Liver (tissue), 10 donors: ENCODE measurements at places on chromosomes 7 and 10.
A peak's percentile ranks its signal among the peaks of the same experiment; 100 is the strongest.

GRCh38 chr10:127921753-127922145, 14.8 kb downstream of the PTPRE start:
- DNase-seq: no peak
- no peaks in the 10 kb centered on the region for H3K4me1 ChIP-seq
- H3K4me3 ChIP-seq: no peak overlapping the region
- no peaks in the 10 kb centered on the region for H3K36me3 ChIP-seq
- H3K27me3 ChIP-seq: no peaks in the 10 kb centered on the region

GRCh38 chr10:47402641-47403301, 18.7 kb upstream of the ZNF488 start:
- DNase-seq: peak; percentile 27
- no peaks in the 10 kb centered on the region for H3K36me3 ChIP-seq
- no peaks in the 10 kb centered on the region for H3K4me1 ChIP-seq
- no peaks in the 10 kb centered on the region for H3K27me3 ChIP-seq

GRCh38 chr7:149196705-149197171, 1.4 kb downstream of the ZNF282 start:
- no peaks in the 10 kb centered on the region for H3K27me3 ChIP-seq
- peak overlapping the region; percentile 68 for H3K4me3 ChIP-seq
- peaks cover 7% of the 10 kb centered on the region for H3K4me1 ChIP-seq
- H3K27ac ChIP-seq: peak overlapping the region; percentile 6
- no peak for DNase-seq

GRCh38 chr7:140778975-140779374, 82.5 kb downstream of the NDUFB2 start:
- H3K27ac ChIP-seq: no peak overlapping the region
- H3K27me3 ChIP-seq: no peaks in the 10 kb centered on the region
- no peak for DNase-seq
- H3K36me3 ChIP-seq: peaks cover 22% of the 10 kb centered on the region

DNA sequence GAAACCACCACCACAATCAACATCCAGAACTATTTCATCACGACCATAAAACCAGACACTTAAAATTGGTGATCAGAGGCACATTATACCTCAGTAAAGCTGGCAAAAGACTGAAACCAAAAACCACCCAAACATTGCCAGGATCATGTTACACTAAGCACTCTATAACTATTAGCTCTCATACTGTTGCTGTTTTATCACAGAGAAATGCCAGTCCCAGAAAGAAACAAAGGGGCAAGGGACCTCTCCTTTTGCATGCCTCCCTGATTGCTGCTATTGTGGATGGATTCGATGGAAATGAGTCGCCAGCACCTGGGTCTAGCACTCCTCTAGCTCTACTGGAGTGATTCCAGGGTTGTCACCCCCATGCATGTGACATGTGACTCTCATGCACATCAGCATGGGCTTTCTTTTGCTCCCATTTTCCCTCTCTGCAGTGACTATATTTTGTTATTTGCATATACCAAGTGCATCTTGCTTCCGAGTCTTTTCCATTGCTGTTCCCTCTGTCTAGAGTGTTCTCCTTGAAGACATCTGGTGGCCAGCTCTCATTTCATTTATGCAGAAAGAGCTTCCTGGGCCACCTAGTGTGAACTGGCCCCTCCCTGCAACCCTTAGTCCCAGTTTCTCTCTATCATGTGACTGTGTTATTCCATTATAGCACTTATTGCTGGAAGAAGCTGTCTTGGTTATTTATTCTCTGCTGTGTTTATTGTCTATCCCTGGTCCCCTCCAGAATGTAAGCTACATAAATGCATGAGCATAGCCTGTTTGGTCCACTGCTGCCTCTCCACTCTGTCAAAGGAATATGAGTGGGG, 300.6 kb downstream of the PLXNA4 start:
- DNase-seq: no peak
- H3K36me3 ChIP-seq: no peaks in the 10 kb centered on the region
- H3K4me3 ChIP-seq: no peak overlapping the region
- no peaks in the 10 kb centered on the region for H3K4me1 ChIP-seq

DNA sequence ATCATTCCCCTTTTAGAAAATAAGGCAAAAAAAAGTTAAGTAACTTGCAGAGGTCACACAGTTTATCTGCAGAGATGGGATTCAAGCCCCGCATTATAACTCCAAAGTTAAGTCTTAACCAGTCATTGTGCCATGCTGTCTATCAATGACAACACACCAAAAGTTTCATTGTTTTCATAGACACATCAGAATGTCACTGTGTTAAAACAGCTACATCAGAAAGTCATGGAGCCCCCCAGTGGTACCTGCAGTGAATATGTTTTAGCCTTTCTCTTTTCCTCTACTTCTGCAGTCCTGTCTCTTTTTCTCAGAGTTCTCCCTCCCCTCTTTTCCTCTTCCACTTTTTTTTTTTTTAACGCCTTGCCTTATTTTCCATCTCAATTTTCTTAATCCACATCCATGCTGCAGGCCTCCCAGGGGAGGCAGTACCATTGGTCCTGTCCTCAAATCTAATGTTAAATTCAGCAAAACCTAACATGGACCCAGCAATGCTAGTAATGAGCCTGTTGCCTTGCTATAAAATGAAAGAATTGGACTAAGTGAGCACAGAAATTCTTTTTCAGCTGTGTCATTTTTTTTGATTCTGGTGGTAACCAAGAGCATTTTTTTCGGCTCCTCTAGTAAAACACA, 3.8 kb upstream of the NRCAM start:
- H3K36me3 ChIP-seq: no peaks in the 10 kb centered on the region
- H3K27me3 ChIP-seq: peaks cover 6% of the 10 kb centered on the region
- no peak for DNase-seq
- H3K27ac ChIP-seq: no peak overlapping the region
- H3K4me3 ChIP-seq: no peak overlapping the region
- peaks cover 2% of the 10 kb centered on the region for H3K4me1 ChIP-seq

DNA sequence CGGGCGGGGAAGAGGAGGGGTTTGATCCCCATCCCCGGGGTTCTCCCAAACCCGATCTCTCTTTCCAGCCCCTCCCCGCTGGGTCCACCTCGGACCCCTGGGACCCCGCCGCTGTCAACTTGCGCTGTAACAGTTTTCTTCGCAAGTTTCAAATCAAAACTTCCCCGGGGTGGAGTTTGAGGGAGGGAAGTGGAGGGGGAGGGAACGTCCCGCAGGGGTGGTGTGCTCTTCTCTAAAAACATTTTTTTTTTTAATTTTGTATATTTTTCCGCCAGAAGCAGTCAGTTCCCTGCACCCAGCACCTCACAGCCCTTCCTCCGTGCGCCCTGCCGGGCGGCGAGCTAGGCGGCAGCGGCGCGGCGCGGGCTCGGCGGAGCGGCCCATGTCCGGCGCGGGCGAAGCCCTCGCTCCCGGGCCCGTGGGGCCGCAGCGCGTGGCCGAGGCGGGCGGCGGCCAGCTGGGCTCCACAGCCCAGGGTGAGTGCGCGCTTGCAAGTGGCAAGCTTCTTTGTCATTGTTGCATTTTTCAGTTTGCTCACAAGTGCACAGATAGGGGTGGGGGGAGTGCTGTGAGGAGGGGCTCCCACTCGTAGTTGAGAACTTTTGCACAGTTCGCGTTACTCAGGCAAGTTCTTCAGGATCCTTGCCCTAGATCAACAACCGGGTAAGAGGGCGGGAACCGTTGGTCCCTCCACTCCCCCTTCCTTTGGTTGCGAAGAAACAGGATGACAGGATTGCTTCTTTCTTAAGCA, 933 bp downstream of the MDFIC start:
- peaks cover 1% of the 10 kb centered on the region for H3K4me1 ChIP-seq
- H3K4me3 ChIP-seq: peak overlapping the region; percentile 70

DNA sequence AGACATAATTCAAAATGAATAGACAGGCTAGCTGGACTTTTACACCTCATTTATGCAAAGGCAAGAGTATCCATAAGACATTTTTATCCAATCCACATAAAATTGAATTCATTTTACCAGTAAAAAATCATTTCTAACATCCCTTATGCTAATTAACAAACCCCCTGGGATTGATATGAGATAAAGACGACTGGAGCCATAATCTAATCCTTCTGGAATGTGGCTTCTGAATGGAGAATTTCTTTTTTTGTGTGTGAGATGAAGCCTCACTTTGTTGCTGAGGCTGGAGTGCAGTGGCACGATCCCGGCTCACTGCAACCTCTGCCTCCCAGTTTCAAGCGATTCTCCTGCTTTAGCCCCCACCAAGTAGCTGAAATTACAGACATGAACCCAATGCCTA, 90.4 kb downstream of the AKR1D1 start:
- DNase-seq: no peak
- peaks cover 16% of the 10 kb centered on the region for H3K4me1 ChIP-seq
- H3K36me3 ChIP-seq: no peaks in the 10 kb centered on the region
- H3K4me3 ChIP-seq: no peak overlapping the region

GRCh38 chr10:75895259-75895658, 463.8 kb downstream of the LRMDA start:
- no peaks in the 10 kb centered on the region for H3K27me3 ChIP-seq
- H3K4me1 ChIP-seq: no peaks in the 10 kb centered on the region
- no peak overlapping the region for H3K4me3 ChIP-seq

DNA sequence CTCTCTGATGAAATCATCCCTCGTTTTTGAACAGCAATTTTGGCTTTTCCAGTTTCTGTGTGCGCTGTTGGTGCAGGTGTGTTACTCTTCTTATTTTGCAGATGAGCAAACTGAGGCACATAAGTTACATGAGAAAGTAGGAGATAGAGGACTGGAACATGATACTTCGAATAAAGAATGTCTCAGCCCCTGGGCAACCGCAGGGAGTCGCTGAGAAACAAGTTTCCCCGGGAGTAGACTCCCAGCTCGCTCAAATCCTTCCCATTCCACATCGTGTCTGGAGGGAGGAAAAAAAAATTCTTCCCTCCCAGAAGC, 18.0 kb downstream of the MXI1 start:
- H3K27me3 ChIP-seq: no peaks in the 10 kb centered on the region
- peak overlapping the region; percentile 73 for H3K4me3 ChIP-seq
- H3K4me1 ChIP-seq: peaks cover 1% of the 10 kb centered on the region
- H3K27ac ChIP-seq: peak overlapping the region; percentile 16

DNA sequence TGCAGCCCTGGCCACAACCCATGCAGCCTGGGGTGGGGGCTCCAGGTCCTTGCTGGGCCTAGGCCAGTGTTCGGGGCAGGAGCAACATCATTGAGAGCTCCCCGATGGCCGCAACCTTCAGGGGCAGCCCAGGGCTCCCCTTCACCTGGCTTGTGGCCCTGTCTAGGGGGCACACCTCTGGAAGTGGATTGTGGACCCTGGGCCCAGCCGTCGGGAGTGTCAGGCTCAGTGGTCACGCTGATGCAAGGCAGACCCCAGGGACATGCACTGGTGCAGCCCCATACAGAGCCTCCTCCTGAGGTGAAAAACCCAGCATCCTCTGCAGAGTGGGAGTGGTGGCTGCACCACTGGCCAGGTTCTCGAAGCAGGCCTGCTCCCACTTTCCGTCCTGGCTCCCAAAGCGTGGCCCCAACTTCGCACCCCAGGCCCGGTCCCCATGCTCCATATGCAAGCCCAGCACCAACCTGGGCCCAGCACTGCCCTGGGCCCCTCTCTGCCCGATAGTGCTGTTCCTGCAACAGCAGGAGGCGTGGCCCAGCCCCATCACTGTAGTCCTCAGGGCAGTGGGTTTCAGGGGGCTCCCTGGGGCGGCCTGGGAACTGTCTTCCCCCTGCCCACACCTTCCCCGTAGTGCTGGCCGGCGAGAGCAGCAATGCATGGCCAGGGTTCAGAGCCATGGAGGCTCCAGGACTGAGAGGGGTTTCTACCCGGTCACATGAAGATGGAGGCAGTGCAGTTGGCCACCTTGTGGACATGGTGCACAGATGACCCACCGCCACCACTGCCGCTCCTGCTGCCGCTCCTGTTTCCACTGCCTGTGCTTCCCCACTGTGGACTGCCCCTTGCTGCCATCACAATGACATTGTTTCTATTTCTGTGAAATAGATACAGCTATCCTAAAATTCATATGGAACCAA, 303.9 kb upstream of the NRG3 start:
- H3K27ac ChIP-seq: no peak overlapping the region
- no peaks in the 10 kb centered on the region for H3K4me1 ChIP-seq
- DNase-seq: no peak
- H3K36me3 ChIP-seq: no peaks in the 10 kb centered on the region
- no peak overlapping the region for H3K4me3 ChIP-seq

GRCh38 chr10:77455561-77455960, 182.0 kb downstream of the KCNMA1 start:
- no peaks in the 10 kb centered on the region for H3K36me3 ChIP-seq
- H3K4me1 ChIP-seq: peaks cover 10% of the 10 kb centered on the region
- no peak overlapping the region for H3K4me3 ChIP-seq
- no peak for DNase-seq
- no peak overlapping the region for H3K27ac ChIP-seq

- H3K4me1 ChIP-seq: peaks cover 25% of the 10 kb centered on the region
- no peak overlapping the region for H3K4me3 ChIP-seq
- no peaks in the 10 kb centered on the region for H3K27me3 ChIP-seq
- no peaks in the 10 kb centered on the region for H3K36me3 ChIP-seq
- H3K27ac ChIP-seq: peak overlapping the region; percentile 37
These were observed 6.8 kb downstream of the ELMO1 start for GRCh38 chr7:37441816-37442215.

DNA sequence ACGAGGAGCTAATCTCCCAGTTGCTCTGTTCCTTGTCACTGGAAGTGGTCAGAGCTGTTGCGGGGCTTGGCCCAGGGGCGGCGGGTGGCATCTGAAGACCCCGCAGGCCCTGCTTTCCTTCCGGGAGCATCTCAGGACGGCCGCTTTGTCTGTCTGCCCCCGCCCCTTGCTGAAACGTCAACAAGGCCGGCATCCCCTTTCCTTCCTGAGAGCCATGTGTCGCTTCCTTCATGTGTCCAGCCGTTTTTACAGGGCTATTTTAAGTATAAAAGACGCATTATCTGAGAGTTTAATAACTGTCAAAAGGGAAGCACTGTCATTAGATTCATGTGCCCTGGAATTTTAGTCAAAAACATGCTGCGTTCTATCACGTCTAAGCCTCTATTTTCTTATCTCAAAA, 110.4 kb downstream of the CUX1 start:
- peaks cover 7% of the 10 kb centered on the region for H3K4me1 ChIP-seq
- DNase-seq: no peak
- peak overlapping the region; percentile 74 for H3K27ac ChIP-seq
- H3K36me3 ChIP-seq: no peaks in the 10 kb centered on the region

DNA sequence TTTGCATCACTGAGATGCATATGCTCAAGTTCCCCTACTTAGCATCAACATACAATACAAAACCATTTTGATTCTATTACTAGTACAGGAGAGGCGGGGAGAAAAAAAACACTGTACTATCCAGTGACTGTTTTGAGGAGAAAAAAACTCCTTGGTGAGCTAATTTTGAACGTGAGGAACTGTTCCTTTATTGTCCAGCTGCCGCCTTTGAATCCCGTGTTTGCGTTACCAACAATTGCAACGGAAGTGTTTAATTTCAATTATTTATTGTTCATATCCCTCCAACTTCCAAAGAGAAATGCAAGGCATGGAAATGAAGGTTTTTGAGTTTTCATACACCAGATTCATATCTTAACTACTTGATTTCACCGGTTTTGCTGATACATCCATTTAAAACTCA, 66.4 kb upstream of the ARHGAP21 start:
- H3K4me3 ChIP-seq: no peak overlapping the region
- H3K27me3 ChIP-seq: no peaks in the 10 kb centered on the region
- H3K4me1 ChIP-seq: no peaks in the 10 kb centered on the region
- H3K36me3 ChIP-seq: no peaks in the 10 kb centered on the region
